ENCODE measurements at places on chromosomes 13 and 19. TPM values are rescaled to one million over a fixed set of nuclear protein-coding genes. Genes with fewer than 3 reads are reported as not detected.

DNA sequence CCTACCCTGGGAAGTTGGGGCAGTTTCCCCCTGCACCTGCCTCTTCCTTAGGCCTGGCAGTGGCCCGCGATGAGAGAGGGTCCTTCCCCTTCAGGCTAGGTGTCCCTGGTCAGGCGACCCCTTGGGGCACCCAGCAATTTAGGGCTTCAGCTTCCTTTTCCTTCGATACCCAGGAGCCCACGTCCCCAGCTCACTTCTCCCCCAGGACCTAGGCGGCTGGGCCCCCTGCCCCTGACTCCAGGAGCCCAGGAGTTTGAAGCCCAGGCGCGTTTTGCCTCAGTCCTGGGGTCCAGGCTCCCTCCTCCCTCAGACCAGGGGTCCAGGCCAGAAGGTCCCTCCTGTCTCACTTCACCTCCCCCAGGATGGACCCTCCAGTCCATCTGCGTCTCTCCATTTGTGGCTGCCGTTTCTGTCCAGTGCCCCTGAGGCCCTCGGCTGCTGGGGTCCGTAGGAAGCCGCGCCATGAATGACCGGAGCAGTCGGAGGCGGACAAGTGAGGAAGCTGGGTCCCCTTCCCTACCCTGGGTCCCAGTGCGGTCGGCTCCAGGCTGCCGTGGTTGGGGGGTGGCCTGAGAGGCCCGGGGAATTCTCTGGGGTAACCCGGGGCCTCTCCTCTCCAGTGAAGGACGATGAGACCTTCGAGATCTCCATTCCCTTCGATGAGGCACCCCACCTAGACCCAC, 714 bp downstream of the CCDC106 start:
- no peak for DNase-seq

GRCh38 chr13:97284558-97284957, 62.4 kb downstream of the MBNL2 start:
- DNase-seq = no peak

GRCh38 chr13:42413484-42413815, 141.5 kb downstream of the AKAP11 start:
- no peak for DNase-seq

GRCh38 chr19:39401549-39402345, 4.9 kb upstream of the ZFP36 start:
- peak; percentile 93 for DNase-seq

GRCh38 chr13:110161112-110161882, 145.7 kb downstream of the COL4A1 start:
- DNase-seq = no peak

DNA sequence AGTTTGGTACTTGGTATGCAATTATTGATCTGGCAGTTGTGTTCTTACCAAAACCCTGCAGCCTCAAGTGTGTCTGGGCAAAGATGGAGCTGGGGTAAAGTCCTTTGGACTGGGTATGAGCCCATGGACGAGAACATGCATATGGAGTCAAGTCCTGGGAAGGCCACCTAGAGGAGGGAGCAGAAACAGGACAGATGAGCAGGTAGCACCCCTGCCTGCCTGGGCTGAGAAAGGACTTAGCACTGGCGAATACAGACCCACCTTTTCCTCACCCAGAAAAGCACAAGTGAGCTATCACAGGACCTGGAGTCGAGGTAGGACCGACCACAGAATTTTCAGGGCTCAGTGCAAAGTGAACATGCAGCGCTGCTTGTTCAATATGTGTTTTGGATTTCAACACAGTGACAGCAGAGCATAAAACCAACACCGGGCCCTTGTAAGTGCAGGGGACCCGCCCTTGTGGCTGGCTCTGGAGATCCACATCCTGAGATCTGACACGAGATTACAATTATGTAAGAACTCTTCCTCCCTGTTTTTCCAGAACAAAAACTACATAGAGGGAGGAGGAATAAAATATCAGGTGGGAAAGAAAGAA, 25.9 kb downstream of the IGFL2 start:
- DNase-seq = no peak

GRCh38 chr13:39956036-39956435, 300.6 kb downstream of the COG6 start:
- no peak for DNase-seq

DNA sequence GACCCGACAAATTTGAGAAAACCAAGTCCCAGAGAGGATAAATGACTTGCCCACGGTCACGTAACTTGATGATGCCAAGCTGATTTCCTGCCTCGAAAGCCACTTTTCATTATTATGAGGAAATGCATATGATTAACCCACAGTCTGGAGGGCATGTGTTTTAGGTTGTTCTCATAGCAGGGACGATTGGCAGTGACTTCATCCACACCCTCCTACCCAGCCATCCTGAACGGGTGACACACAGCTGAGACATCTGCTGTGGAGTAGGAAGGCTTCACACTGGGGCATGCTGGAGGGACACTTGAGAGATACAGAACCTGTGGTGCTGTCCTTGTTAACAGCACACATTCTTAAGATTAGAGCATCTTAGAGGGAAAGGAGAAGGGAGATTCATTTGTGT, 65.4 kb upstream of the WDFY2 start:
- no peak for DNase-seq

GRCh38 chr19:16899566-16900075, 10.8 kb downstream of the F2RL3 start:
- peak; percentile 46 for DNase-seq

DNA sequence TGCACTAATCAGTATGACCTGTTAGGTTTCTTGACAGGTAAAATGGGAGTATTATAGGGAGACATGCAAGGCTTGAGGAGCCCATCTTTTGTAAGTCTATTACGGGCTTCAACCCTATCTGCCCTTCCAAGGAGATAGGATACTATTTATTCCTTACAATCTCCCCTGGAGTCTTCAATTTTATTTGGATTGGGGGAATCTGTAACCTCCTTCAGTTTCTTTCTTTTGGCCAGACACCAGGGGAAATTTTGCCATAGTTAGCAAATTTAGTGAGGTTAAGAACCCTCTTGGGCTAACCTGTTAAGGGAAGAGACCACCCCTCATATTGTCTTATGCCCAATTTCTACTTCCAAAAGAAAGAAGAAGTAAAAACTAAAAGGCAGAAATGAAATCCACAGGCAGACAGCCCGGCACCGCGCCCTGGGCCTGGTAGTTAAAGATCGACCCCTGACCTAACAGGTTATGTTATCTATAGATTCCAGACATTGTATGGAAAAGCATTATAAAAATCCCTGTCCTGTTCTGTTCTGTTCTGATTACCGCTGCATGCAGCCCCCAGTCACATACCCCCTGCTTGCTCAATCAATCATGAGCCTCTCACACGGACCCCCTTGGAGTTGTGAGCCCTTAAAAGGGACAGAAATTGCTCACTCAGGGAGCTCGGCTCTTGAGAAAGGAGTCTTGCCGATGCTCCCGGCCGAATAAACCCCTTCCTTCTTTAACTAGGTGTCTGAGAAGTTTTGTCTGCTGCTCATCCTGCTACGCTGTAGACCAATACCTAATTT, 39.6 kb upstream of the CD177 start:
- no peak for DNase-seq

DNA sequence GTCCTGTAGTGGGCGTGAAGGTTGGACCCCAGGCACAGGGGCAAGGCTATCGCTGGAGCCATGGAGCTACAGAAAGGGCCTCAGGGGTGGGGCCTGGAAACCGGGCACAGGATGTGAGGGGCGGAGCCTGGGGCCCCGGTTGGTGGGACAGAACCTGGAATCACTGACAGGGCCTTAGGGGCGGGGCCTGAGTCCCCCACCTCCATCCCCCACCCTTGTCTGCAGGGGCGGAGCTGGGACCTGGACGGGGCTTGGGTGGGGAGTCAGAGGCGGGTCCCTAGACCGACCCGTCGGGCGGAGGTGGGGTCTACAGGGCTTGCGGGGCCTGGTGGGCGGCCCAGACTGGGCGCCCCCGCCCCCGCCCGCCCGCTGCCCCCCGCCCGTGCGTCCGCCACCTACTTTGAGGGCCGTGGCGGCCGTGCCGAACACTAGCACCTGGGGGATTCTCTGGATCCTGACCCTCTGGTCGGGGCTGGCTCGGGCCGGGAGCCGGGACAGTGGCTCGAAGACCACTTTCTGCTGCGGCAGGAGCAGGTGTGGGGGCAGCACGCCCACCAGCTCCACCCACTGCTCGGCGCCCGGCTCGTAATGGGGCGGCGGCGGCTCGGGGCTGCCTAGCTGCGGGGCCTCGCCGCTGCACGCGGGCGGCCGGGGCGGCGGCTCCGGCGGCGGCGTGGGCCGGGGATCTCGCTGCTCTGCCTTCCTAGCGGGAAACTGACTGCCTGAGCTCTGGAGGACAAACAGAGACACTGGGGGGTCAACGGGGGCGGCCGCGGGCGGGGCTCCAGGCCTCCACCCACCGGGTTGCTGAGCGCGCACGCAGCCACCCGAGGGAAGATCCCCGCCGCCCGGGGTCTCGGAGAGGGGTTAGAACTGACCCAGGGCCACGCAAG, 26.3 kb downstream of the DCAF15 start:
- DNase-seq = peak; percentile 90

DNA sequence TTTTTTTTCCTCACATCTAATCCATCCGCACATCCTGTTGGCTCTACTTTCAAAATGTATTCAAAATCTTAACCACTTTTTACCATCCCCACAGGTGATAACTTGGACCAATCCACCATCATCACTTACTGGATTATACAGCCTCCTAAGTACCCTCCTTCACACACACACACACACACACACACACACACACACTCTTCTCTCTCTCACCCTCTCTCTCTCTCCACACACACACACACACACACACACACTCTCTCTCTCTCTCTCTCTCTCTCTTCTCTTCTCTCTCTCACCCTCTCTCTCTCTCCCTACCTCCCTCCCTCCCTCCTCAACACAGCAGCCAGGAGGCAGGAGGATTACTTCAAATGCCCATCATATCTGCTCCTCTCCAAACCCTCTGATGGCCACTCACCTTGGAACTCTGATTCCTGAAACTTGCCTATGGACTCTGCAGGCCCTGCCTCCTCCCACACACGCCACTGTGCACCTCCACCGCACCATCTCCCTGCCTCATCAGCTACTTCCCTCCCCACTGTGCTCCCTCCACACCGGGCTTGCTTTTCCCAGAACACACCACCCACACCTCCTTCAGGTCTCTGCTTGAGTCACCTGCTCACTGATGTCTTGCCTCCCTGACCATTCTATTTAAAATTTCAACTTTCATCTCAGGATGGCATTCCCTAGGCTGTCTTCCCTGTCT, 39.7 kb downstream of the RCBTB2 start:
- no peak for DNase-seq

GRCh38 chr13:86098511-86098910, 299.3 kb upstream of the SLITRK6 start:
- no peak for DNase-seq

- DNase-seq = peak; percentile 22
Observed at GRCh38 chr13:45728759-45729158, 26.6 kb downstream of the CBY2 start.

GRCh38 chr13:27130979-27131623, 40.5 kb downstream of the USP12 start:
- DNase-seq = peak; percentile 53

- DNase-seq = no peak
Observed at GRCh38 chr19:49631014-49631588, 8.8 kb downstream of the RRAS start.

The TRPM4 gene
- polyA plus RNA-seq = 23.2 TPM

The IL11 gene
- polyA plus RNA-seq = 6.6 TPM

The C2CD4C gene
- 4.6 TPM for polyA plus RNA-seq

The KCNN1 gene
- polyA plus RNA-seq = 3.3 TPM

The PLPP2 gene
- polyA plus RNA-seq = 17.7 TPM

The CYP2A7 gene
- polyA plus RNA-seq = not detected

The URAD gene
- 38.1 TPM for polyA plus RNA-seq
